Brain (organoid and tissue), 16 donors: ENCODE measurements at places on chromosomes 6 and 20.

DNA sequence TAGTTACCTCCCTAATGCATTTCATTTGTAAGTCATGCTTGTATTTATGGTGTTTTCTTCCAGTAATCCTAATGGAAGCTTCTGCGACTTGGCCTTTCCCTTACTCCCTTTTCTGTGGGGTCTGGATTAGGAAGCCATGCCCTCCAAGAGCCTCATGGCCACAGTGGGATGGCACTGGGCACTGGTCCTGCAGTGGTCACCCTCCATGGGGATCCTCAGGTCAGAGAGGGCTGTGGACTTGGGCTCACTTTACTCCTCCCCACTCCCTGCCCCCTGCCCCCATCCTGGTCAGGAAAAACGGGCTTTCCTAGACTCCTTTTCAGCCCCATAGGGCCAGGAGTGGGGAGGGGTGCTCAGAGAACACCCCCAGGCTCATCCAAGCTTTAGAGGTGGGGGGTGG lies 49.9 kb downstream of the EBF4 start:
- DNase-seq: no peak

DNA sequence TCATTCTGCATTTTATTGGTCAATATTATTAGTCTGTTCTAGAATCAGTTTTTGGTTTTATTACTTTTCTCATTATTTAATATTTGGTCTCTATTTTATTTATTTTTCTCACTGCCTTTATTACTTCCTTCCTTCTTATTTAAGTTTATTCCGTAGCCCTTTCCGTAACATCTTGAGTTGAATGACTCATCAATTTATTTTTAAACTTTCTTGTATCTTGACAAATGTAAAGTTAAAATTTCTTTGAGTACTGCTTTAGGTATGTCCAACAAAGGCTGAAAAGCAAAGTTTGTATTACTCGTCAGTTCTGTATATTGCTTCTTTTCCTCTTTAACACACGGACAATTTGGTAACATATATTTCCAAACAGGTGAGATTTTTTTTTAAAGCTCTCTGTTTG lies 192.0 kb downstream of the CD109 start:
- DNase-seq: no peak

GRCh38 chr6:131383421-131384411 lies 189.3 kb upstream of the ARG1 start:
- DNase-seq: peak; percentile 84

GRCh38 chr20:10783707-10784553 lies 110.1 kb upstream of the JAG1 start:
- peak; percentile 58 for DNase-seq

DNA sequence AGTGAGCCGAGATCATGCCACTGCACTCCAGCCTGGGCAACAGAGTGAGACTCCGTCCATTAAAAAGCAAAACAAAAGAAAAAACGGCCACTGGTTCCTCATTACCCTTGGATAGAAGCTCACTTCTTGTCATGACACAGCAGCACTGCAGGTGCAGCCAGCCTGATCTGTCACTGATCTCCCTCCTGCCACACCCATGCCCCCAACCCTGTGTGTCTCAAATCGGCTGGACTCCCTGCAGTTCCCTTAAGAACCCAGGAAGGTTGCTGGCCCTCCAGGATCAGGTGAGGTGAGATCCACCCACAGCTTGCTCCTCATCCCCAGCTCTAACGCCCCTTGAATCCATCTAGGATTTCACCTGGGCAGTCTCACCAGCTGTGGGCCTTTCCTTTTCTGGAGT lies 26.3 kb upstream of the NNAT start:
- DNase-seq: no peak

- no peak for DNase-seq
Observed at GRCh38 chr6:43758617-43759050, 11.4 kb upstream of the VEGFA start.

DNA sequence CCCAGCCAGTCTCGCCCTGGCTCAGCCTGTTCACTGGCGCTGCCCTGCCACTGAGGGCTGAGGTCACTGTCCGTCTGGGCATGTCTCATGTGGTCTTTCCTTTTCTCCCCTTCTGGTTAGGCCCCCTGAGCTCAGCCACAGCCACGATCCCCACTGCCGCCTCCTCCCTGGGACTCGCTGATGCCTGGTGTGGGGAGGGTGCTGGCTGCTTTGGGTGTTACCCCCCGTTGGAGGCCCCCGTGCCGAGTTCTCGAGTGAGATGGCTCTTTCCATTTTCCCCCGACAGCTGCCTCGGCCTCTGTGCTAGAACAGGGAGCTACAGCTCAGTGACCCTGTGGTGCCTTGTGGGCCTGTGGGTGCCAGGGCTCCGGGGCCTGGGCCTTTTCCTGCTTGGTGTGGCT lies 14.9 kb upstream of the TCFL5 start:
- DNase-seq: no peak

DNA sequence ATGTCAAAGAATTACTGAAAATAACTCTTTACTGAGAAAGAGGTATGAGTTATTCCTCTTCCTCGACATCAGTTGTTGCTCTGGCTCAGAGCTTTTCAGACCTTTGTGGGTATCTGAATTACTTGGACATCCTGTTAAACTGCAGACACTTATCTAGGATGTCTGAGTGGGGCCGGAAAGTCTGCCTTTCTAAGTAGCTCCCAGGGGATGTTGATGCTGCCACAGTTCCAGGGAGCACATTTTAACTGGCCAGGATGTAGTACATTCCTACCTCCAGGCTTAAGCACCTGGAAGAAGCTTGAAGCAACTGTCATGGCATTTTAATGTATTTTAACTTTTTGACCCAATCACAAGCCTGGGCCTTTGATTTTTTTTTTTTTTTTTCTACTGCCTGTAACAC lies 265.8 kb upstream of the PLCB4 start:
- DNase-seq: no peak

GRCh38 chr20:10603971-10604864 lies 69.6 kb downstream of the JAG1 start:
- peak; percentile 69 for DNase-seq

GRCh38 chr20:40686893-40687292 lies 2.1 kb downstream of the MAFB start:
- DNase-seq: no peak

GRCh38 chr20:47768016-47768824 lies 17.1 kb downstream of the SULF2 start:
- DNase-seq: no peak

- DNase-seq: no peak
Observed at GRCh38 chr6:107703606-107704005, 120.5 kb downstream of the SCML4 start.
